Right ventricle myocardium inferior (tissue), 1 donor: ENCODE measurements at places on chromosomes 5 and 9. TPM values are rescaled to one million over a fixed set of nuclear protein-coding genes. Genes with fewer than 3 reads are reported as not detected.
A peak's percentile ranks its signal among the peaks of the same experiment; 100 is the strongest.

- no peak for DNase-seq
Observed at GRCh38 chr5:84248013-84248412, 136.7 kb downstream of the EDIL3 start.

WDR55 gene
- 11.2 TPM for total RNA-seq

FAM169A gene
- total RNA-seq = 3.0 TPM

DNA sequence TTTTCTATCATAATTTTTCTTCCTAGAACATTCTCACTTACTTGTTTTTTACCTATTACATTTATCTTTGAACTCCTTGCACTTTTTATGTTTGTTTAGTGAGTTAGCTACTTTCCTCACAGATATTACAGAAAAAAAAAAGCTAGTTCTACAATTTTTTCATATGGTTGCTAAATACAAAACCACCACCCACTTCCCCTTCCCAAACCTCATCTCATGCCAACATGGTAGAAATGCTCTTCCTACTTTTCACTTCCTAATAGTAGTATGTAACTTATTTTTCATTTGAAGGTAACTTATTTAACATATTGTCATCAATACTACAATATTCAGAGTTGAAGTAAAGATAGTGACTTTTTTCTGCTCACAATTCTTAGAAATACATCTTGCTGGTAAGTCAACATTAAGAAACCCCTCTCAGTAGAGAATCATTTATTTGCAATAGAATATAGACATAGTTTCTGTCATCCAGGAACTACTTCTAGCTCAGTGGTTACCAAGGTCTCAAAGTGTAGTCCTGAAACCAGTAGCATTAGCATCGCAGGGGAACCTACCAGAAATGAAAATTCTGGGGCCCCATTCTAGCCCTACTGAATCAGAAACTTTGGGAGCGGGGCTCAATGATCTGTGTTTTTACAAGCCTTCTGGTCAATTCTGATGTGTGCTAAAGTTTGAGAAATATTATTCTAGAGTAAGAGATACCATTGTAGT, 1124.6 kb downstream of the DTWD2 start:
- DNase-seq = no peak

DNA sequence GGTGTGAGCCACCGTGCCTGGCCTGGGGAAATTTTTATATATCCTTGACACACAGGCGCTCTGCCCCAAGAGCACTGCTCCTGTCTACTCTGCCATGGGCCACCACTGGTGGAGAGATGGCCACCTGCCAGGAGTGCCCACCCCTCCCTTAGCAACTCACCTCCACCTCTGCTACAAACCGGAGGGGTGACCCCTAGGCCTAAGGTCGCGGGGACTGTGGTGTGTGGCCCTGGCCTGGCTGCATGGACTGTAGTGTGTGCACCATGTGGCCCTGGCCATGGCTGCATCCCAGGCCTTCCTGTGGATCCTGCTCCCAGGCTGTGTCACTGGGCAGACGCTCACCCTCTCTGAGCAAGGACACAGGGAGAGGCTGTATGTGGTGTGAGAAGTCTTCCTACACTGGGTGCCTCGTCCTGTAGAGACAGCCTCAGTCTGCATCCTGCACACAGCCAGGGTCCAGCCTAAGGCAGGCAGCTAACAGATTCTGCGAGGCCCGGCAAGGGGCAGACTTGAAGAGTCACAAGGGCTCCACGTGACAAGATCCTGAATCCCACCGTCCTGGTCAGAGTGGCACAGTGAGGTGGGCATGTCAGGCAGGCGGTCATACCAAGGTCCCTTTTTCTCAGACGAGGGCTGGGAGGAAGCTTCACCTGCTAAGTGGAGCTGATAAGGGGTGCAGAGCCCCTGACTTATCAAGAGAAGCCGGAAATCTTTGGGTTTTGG, 10.3 kb downstream of the NINJ1 start:
- peak; percentile 53 for DNase-seq

AQP3 gene
- 16.3 TPM for total RNA-seq

- DNase-seq = no peak
Observed at GRCh38 chr9:88460587-88461332, 72.5 kb downstream of the SPIN1 start.

- DNase-seq = no peak
Observed at GRCh38 chr5:123808461-123809380, 296.7 kb downstream of the CSNK1G3 start.

DNA sequence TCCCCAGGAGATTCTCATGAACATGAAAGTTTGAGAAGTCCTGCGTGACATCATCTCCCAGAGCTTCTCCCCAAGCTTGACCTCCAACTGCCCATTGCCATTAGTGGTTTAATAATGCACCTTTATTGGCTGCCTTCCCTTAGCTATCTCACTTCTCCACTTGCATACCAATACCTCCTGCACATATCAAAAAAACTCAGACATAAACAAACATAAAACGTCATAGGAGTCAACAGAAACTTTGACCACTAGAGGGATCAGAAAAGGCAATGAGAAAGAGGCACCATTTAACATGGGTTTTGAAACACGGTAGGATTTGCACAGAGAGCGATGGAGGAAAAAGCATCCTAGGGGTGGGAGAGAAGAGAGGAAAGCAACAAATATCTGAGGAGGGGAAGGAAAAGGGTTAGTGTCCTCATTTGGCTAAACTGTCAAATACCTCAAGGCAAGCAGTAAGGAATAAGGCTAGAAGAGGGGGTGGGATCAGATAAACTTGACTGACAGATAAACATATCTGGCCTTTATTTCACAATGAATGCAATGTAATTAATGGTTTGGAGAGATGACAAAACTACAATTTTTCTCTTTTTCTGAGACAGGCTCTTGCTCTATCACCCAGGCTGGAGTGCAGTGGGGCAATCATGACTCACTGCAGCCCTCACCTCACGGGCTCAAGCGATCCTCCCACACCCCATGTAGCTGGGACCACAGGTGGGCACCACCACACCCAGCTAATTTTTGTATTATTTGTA, 27.0 kb downstream of the GNAQ start:
- DNase-seq = no peak

GRCh38 chr9:135819905-135820304, 87.4 kb downstream of the CAMSAP1 start:
- peak; percentile 9 for DNase-seq

DNA sequence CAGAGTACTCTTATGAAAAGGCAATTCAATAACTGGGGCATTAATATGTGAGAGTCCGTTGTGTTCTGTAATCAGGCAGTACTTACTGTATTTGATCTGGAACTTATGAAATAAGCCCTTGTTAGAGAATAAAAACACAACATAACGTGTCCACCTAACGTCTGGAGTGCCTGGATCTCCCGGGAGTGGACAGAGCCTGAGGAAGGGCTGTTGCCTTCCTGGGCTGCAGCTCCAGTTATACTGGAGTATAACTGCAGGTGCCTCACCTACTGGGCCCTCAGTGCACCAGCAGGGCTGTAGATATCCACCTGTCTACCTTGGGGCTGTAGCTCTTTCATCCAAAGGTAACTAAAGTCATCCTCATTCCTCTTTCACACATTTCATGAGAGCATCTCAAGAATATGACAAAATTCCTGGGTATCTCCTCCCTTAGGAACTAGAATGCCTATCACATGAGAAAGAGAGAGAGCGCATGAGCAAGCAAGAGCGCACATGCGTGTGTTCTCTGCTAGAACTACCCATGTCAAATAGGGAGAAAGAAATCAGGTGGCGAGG, 200.1 kb downstream of the GAPVD1 start:
- no peak for DNase-seq

DNA sequence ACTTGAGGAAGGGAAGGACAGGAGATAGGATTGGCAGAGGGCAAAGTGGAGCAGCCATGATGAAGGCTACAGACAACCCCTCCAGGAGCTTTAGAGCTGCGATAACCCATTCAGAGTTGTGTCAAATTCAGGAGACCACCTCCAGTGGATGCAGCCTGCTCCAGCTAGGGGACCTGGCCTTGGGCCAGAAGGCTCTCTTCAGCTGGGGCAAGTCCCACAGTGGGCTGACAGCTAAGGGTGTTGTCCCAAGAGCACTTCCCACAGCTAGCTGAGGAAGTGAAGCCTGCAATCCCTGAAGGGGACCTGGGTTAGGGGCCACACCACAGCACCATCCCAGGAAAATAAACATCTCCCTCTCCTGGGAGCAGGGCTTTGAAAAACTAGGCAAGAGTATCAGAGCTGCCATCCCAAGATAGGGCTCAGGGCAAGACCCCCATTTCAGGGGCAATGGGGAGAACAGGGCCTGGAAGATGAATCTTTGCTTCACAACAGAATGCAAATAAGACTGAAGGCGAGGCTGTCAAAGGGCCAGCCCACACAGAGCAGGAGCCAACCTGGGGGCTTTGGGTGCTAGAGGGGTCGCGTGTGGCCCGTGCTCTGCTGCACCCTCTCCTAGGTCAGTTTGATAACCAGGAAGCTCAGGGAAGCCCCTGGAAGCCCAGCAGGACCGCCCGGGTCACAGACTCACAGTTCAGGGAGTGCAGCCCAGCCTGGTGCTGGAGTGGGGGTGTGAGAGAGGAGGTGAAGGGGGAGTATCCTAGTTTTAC, 19.3 kb upstream of the DAPK1 start:
- no peak for DNase-seq

HTR1A gene
- total RNA-seq = not detected

DNA sequence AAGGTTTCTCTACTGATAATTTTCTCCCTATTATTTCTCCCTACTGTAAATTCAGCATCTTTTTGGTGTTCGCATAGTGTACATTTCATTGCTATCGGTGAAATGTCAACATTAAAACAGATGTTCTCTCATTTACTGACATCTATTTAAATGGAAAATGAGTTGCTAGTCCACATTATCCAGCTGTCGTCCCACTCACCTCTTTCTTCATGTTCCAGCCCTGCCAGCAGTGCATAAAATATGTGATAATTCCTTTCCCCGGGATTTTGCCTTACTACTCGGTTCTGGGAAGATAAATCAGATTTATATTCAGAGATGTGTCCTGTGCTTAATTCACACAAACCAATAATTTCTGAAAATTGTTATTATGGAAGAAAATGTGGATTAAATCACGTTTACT, 155.8 kb downstream of the MYO10 start:
- DNase-seq = no peak

DNA sequence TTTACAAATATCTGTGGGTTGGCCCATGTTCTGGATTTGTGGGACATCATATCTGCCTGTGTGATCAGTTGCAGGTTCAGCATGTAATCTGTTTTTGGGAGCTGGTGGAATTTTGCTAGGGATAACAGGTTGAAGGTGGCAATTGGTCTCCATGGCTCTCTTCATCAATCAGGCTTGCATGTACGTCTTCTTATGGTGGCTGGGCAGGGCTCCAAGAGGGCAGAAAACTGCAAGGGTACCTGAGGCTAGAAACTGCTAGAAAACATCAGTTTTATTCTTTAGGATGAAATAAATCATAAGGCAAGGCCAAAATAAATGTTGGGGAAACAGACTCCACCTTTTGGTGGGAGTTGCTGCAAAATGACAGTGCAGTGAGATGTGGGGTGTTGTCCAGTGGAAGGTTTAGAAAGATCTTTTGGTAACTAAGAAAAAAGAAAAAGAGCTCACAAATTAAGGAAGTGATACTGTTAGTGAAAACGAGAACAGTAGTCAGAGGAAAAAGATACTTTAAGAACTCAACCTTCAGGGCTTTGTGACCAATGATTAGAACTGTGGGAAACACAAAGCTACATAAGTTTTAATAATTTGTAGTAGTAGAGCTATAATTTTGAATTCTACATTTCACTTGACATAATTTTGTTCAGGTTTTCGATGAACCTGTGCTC, 300.7 kb upstream of the IZUMO3 start:
- no peak for DNase-seq

- DNase-seq = peak; percentile 69
Observed at GRCh38 chr5:176529741-176530141, 7.5 kb downstream of the RNF44 start.

PLAC8L1 gene
- total RNA-seq = not detected

DNA sequence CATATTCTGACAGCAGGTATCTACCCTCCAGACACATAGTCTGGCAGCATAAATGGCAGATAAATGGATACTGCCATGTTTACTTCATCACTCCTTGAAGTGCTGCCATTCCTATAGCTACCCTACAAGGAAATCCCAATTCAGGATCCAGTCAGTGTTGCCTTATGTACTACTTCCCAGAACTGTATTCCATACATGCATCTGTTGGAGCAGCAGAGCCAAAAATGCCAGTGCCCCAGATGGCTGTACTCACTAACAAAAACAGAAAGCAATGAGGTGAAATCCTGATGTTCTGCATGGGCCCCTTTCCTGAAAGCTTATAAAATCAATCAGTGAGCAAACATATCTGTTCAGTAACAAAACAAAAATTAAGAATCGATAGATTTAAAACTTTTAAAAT, 490.0 kb upstream of the COX7C start:
- DNase-seq = no peak

STPG3 gene
- total RNA-seq = 1.4 TPM

GRCh38 chr5:154236536-154237375, 46.2 kb downstream of the GALNT10 start:
- DNase-seq = no peak

PAX5 gene
- total RNA-seq = not detected

ZNG1C gene
- 12.7 TPM for total RNA-seq

DNAH5 gene
- total RNA-seq = 0.19 TPM

DNA sequence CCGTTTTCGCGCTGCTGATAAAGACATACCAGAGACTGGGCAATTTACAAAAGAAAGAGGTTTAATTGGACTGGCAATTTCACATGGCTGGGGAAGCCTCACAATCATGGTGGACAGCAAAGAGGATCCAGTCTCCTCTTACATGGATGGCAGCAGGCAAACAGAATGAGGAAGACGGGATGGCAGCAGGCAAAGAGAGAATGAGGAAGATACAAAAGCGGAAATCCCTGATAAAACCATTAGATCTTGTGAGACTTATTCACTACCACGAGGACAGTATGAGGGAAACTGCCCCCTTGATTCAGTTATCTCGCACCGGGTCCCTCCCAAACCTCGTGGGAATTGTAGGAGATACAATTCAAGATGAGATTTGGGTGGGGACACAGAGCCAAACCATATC, 95.0 kb downstream of the OSTF1 start:
- DNase-seq = no peak

TCF7 gene
- total RNA-seq = 2.8 TPM

BTNL8 gene
- 0.41 TPM for total RNA-seq

TEX48 gene
- total RNA-seq = not detected

- no peak for DNase-seq
Observed at GRCh38 chr5:146344155-146345118, 5.8 kb downstream of the POU4F3 start.

DNA sequence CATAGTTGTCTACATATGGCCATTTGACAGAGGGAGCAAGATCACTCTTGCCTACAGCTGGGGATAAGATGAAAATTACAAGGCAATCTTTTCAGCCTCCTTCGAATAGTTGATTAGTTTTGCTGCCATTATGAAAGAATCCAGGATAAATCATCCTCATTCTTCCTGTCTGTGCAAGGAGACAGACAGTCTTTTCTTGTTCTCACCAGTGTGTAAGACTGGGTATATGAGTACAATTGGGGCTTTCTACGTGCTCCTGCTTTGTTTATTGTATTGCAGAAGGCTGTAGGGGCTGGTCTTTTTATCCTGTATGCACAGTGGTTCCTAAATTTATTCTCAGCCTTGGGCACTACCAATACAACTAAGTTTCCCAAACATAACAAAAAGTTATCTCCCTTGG, 76.8 kb downstream of the SPEF2 start:
- no peak for DNase-seq

- no peak for DNase-seq
Observed at GRCh38 chr9:83382421-83382820, 155.8 kb downstream of the FRMD3 start.

RGS7BP gene
- 6.5 TPM for total RNA-seq

- DNase-seq = no peak
Observed at GRCh38 chr9:126694206-126695081, 80.7 kb downstream of the LMX1B start.

- no peak for DNase-seq
Observed at GRCh38 chr5:112549127-112549526, 130.1 kb upstream of the EPB41L4A start.

AK3 gene
- total RNA-seq = 198 TPM
